GM12892 (cell line): ENCODE measurements at places on chromosomes 5 and 9.

DNA sequence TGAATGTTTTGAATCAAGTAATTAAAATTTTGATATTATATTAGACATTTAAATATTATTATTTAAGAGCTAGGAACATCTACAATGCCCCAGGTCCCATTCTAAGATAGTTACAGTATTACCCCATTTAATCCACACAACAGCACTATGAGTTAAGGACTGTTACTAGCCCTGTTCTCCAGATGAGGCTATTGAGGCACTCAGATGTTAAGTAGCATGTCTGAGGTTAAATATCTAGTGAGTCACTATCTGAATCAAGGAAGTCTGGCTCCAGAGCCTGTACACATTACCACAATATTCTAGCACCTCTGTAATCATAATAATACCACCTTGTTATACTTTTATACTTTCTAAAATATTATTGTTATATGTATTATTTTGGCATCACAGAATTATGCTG lies 304.6 kb downstream of the PDE4D start:
- DNase-seq = no peak

- no peak for DNase-seq
Measured at GRCh38 chr5:152259702-152260101, 145.4 kb downstream of the NMUR2 start.

- no peak for DNase-seq
Measured at GRCh38 chr5:65855766-65856315, 70.5 kb upstream of the ERBIN start.

DNA sequence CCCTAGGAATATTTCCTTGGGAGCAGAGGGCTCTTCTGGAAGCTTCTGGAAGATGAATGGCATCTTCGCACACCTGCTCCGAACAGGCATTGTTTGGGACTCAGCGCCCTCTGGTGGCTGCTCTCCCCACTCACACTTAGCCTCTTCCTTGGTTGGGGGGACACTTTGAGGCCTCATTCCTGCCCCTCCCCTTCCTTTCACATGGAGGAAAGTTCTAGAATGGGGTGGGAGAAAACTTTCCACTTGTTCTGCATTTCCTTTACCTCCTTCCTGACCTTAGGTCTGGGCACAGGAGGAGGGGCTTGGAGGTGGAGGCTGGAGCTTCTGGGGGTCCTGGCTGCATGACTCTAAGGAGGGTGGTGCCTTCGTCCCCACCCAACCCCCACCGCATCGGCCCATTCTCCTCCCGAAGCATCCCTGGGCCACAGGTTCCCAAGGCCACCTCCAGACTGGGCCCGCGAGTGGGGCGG lies 19.3 kb upstream of the SMIM32 start:
- peak; percentile 53 for DNase-seq
